Upper lobe of left lung (tissue), 6 donors: ENCODE measurements at places on chromosomes 3 and 15.

GRCh38 chr3:12120374-12121140, 38.2 kb downstream of the TIMP4 start:
- no peak for DNase-seq

- DNase-seq: no peak
These were observed 30.2 kb downstream of the ZXDC start for GRCh38 chr3:126445506-126445905.

GRCh38 chr15:71199384-71200351, 84.4 kb downstream of the THSD4 start:
- DNase-seq: no peak

- DNase-seq: no peak
These were observed 70.4 kb downstream of the SATB1 start for GRCh38 chr3:18354701-18355100.

GRCh38 chr3:81549388-81549787, 212.1 kb downstream of the GBE1 start:
- DNase-seq: no peak

DNA sequence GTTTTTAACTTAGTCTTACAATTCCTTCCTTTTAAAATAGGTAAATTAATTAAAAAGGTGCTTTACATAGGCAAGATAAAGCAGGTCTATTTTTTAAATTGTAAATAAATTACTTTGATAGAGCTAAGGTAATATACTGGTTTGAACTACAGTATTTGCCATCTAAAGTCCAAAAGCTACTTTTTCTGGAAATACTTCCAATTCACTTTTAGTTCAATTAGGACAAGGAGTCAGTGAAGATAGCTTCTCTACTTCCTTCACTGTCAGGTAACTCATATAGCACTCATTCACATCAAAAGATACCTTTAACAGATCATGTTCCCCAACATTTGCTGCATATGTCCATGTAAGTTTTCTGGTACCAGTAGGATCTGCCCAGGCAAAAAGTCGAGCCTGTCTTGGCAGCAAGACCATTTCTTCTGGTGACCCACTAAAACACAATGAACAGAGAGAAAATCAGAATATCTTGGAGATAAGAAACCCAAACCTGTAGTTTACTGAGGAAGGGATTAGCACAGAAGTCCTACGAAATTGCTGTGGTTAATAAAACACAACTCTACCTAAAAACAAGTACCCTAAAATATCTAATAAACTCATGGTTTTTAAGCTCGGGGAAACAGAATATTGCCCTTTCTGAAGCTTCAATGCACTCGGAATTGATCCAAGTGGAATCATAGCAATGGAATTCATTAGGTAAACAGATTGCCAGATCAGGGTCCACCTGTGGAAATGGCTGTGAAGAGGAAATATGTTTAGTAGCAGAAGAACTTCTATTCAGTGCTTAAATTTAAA, 153.1 kb downstream of the VPS13C start:
- DNase-seq: no peak

GRCh38 chr3:151558661-151559060, 97.8 kb upstream of the IGSF10 start:
- no peak for DNase-seq

DNA sequence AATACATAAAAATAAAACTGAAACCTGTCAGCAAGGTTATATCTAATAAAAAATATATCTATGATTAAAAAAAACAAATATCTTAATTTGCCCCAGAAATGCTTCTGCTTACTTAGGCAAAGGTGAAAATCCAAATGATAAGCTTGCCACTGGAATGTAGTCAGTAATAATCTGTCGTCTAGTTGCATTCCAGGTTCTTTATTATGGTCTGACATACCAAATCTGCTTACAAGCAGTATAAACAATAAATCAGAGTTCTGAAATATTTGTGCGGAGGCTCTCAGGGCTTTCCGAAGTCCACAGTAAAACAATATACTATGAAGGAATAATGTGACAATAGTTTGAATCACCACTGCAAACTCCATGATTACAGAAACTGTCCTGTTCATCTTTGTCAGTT, 1133.5 kb downstream of the ROBO1 start:
- no peak for DNase-seq

DNA sequence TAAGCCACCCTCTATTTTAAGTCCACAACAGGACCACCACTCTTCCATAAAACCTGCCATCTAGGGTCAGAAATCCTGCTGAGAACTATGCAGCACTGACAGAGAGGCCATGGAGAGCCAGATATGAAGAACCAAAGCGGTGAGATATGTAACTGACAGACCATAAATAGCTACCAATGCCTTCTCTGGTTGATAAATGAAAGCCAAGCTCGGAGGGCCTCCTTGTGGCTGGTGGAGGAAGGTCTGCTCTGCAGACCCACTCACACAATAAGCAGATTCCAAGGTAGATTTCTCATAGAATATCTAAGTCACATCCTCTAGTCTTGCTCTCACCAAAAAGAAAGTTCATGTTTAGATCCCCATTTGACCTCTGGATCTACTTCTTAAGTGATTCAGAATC, 38.9 kb downstream of the RYK start:
- DNase-seq: no peak

DNA sequence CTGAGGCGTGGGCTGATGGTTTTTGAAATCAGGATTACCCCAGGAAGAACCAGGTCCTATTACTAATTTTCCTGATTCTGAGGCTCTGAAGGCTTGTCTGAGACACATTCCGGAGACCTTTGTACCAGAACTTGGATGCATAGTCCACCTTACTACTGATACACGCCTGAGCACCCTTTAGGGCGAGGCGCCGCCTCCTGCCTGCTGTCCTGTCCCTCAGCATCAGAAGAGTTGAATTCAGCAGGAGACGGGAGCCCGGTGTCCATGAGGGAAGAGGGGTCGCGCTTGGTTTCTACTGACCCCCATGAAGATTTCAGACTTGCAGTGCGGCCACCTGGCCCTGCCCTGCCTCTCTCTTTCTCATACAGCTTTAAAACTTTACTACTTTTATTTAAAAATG, 49.9 kb downstream of the KLF13 start:
- DNase-seq: no peak
